Stimulated activated CD4-positive, alpha-beta T cell treated with anti-CD3 and anti-CD28 coated beads, TNF-alpha, amount 100 ng/mL, for 24 hours (primary cell): ENCODE measurements at places on chromosomes 1 and 21.

- DNase-seq = no peak
Measured at GRCh38 chr1:1304331-1305299, 3.1 kb downstream of the ACAP3 start.

DNA sequence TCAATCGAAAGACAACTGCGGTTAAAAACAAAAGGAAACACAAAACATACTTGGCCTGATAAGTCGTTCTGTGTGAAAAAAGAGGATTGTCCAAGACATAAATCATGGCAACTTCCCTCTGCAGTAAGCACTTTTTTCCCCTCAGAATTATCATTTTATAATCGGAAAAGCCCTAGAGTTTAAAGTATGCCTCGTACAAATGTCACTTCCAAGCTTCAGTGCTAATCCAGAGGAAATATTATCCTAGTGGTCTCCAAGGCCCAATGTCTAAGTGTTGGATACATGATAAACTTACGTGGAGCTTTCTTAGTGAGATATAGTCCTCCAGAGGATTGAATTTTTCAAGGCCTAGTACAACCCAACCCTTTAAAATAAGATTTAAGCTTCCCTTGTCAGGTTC, 11.2 kb upstream of the NTMT2 start:
- no peak for DNase-seq

DNA sequence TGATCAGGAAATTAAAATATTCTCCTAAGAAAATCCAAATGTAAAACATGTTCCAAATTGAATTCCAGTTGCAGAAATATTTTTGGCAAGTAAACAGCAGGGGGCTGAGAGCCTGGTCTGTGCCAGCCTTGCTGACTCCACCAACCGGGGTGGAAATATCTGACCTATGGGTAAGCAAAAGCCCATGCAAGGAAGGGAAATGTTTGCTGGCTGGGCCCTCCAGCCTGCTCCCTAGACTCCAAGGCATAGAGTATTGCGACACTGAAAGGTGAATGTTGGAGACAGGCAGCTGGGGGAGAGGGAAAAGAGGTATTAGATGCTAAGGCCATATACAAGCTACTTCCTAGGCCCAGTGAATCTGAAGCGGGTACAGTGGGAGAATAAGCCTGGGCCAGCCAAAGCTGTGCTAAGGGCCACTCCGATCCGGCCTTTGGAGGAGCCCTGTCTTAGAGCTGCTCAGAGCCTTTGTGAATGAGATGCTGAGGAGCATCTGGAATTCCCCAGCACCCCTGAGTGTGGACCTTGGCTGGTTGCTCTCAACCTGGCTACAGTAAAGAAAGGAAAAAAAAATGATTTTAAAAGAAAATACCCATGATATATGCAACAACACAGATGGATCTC, 24.9 kb upstream of the ATP1B1 start:
- no peak for DNase-seq

DNA sequence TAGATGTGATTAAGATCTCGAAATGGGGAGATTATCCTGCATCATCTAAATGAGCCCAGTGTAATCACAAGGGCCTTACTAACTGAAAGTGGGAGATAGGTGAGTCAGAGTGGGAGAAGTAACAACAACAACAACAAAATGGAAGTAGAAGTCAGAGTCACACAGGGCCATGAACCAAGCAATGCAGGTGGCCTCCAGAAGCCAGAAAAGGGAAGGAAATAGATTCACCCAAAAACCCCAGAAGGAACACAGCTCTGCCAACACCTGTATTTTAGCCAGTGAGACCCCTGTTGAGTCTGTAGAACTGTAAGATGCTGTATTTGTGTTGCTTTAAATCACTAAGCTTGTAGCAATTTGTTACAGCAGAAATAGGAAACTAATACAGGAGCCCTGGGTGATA, 4.1 kb downstream of the TAGLN2 start:
- no peak for DNase-seq

GRCh38 chr1:93623875-93624274, 57.8 kb downstream of the BCAR3 start:
- DNase-seq = no peak

DNA sequence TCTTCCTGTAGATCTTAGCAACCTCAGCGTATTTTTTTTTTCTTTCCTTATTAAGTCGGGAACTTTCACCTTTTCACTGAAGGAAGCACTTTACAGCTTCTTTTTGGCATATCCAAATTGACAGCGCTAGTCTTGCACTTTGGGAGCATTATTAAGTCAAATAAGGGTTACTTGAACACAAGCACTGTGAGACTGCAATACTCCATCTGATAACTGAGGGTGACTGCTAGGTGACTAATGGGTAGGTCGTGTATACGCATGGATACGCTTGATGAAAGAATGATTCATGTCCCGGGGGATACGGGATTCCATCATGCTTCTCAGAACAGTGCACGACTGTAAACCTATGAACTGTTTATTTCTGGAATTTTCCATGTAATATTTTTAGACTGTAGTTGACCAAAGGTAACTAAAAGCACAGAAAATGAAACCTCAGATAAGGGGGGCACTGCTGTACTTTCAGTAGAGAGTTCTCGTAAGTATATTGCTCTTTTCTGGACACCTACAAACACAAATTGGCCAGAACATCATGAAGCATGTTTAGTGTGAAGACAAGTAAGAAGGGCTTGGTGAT, 364.7 kb downstream of the SMYD3 start:
- DNase-seq = no peak
